ENCODE measurements at places on chromosomes 4 and X. TPM values are rescaled to one million over a fixed set of nuclear protein-coding genes. Genes with fewer than 3 reads are reported as not detected.

DNA sequence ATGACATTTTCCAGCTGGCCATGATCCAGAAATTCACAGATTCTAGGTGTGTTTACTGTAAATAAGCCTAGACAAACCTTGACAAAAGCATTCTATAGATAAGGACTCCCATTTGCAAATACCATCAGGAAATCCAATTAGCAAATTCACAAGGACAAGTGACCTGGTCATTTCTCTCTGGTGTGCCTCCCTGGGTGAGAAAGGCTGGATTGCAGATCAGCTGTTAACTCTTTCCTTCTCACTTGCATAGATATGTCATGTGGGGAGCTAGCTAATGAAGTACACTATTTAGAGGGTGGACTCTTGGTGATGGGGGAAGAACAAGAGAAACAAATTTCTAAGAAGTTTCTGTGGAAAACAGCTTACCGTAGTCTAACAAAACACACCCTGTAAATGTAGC, 58.9 kb downstream of the MOSPD2 start:
- ATAC-seq, result no peak

Gene KLHL4
- not detected for total RNA-seq

GRCh38 chr4:61201961-61202637, 2.0 kb downstream of the ADGRL3 start:
- ATAC-seq, result no peak

- no peak for ATAC-seq
Measured at GRCh38 chr4:54879576-54879975, 221.8 kb downstream of the KIT start.

DNA sequence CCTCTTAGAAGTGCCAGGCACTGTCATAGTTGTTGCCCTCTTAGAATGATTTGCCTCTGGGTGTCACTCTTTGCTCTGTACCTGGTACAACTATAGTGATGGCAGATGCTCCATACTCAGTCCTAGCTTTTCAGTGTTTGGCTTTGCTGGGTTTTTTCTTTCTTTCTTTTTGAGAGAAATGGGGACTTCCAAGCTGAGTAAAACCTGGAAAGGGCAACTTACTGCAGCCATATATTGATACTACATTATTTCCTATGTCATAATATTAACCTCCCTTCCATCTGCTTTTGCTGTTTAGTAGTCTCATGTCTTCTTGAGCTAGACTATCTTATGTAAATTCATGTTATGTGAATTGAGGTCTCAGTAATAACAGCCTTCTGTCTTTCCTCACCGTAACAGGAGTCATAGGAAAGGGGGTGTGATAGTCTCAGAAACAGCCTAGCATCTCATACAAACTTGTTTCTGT, 49.0 kb downstream of the NIPAL1 start:
- peak; percentile 93 for ATAC-seq

- ATAC-seq, result no peak
Measured at GRCh38 chr4:88757776-88758175, 60.1 kb upstream of the NAP1L5 start.

Gene RBM46
- not detected for total RNA-seq

DNA sequence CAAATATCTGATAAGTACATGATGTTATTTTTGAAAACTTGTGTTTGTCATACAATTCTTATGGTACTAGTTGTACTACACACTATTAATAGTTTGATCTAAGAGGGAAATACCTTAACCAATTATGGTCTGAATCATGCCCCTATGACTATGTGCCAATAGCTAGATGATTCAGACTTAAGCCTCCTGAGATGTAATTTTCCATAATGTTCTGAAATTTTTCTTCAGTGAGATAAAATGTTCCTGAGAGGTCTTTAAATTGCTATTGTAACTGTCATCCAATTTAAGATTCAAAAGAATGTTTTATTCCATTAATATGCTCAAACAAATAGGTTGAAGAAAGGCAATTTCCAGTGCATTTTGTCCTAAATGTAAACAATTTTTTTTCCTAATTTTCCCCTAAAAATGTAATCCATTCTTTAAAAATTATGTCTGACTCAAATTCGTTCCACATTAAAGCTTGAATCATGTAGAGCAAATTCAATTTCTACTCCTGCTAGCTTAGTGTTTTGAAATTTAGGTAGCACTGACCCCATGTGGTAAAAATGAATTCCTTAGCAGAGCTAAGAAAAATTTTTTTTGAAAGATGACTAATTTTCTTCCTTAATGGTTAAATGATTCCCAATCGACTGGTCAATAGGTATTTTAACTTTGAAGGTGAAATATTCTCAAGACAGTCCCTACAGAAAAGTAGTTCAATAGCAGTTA, 49.1 kb downstream of the APOOL start:
- peak; percentile 78 for ATAC-seq

DNA sequence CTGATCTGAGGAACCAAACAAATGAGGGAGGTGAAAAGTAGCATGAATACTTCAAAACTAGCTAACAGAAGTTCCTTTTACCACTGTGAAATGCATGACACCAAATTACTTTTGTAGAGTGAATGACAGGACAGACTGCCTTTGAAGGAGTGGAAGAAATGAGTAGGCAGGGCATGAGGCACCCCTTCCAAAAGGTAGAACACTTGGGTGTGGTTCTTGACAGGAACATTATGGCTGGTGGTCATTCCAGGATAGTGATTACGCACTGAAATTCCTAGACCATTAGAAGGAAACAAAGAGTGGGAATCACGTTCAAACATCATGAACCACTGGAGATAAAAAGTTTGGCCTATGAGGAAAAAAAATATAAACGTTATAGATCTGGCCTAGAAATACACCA, 4.9 kb downstream of the HUWE1 start:
- no peak for ATAC-seq

Gene CPLX1
- total RNA-seq, result 0.50 TPM

Measured in activated T-helper 17 cell treated with anti-CD3 and anti-CD28 coated beads, Interleukin-2, amount 50 U/mL, for 72 hours (primary cell).